Activated CD4-positive, alpha-beta T cell treated with anti-CD3 and anti-CD28 coated beads for 24 hours (primary cell): ENCODE measurements at places on chromosomes 13 and 19.

DNA sequence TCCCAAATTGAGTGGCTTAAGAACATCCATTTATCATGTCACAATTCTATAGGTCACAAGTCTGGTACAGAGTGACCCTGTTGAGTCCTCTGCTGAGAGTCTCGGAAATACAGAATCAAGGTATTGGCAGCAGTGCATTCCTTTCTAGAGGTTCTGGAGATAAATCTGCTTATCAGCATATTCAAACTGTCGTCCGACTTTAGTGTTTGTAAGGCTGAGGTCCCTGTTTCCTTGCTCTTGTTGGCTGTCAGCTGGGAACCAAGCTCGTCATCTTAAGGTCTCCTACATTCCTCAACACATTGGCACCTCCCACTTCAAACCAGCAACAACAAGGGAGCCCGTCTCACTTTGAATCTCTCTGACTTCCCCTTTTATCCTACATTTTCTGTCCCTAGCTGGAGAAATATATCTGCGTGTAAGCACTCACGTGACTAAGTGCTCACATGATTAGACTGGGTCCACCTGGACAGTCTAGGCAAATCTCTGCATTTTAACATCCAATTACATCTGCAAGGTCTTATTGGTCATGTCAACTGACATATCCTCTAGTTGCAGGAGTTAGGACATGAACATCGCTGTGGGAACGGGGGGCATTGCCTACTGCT is 886.8 kb downstream of the PCDH9 start:
- no peak for DNase-seq

GRCh38 chr19:33722456-33723239 is 74.0 kb upstream of the KCTD15 start:
- DNase-seq: no peak

DNA sequence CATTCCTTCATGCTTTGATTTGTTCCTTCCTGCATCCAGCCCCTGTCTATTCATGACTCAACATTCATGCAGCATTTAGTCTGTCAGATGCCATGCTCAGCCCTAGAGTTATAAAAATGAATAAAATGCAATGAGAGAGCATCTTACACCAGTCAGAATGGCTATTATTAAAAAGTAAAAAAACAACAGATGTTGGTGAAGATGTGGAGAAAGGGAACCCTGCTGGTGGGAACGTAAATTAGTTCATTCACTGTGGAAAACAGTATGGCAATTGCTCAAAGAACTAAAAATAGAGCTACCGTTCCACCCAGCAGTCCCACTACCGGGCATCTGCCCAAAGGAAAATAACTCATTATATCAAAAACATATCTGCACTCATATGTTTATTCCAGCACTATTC is 70.0 kb upstream of the GTF3A start:
- no peak for DNase-seq

GRCh38 chr19:16420781-16421386 is 50.9 kb downstream of the EPS15L1 start:
- DNase-seq: no peak

DNA sequence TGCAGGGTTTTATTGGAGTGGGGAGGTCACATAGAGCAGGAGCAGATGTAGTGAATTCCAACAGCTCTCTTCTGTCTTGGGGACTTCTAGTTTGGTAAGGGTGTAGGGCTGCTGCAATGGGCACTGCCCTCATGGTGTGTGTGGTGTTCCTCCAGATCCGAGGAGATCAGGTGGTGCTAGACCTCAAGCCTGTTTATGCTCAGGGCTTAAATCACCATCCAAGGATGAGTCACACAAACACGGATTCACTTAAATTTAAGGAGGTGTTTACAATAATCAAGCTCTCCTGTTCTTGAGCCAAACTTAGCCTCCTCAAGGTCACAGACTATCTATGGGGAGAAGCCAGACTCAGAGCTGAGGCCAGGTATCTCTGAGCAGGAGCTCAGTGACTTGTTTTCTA is 23.0 kb downstream of the HS6ST3 start:
- no peak for DNase-seq

DNA sequence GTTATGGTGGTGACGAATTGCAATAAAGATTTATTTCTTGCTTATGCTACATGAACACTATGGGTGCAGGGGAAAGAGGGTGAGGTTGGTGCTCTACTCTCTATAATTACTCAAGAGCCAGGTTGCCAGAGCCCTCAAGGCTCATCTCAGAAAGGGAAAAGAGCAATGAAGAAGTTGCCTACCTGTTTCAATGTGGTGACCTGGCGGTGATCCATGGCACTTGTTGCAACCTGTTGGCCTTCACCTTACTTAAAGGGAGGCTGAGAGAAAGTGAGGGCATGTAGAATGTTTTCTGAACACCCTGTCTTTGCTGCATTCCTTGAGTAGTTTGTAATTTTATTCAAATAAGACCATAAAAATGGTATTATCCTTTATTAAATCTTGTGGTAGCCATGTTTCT is 394.4 kb downstream of the GPC6 start:
- no peak for DNase-seq

DNA sequence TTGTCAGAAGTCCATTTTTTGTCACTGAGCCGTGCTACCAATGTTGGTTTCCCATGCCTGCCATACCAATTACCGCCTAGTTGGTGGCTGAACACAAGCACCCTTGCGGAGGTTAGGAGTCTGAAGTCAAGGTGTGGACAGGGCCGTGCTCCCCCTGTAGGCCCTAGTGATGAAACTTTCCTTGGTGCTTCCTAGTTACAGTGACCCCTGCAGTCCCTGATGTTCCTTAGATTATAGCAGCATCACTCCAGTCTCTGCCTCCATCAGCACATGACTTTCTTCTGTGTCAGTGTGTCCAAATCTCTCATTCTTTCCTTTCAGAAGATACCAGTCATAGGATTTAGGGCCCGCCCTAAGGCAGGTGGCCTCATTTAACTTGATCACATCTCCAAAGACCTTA is 99.0 kb downstream of the MYO16 start:
- no peak for DNase-seq

GRCh38 chr19:14416817-14417231 is 2.3 kb downstream of the DDX39A start:
- DNase-seq: no peak
